AG08395 (cell line): ENCODE measurements at places on chromosomes 7 and 10.

DNA sequence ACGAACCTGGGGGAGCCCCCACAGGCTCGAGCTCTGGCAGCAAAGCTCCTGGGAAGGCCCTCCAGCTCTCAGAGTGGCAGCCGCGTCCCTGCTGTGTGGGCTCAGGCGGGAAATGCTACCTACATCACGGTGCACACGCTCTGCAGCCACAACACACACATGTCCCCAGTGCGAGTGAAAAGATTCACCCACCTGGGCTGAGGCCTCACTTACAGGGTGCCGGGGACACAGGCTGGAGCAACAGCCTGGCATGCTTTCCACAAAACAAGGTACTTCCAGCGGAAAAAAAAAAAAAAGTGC is 410.4 kb upstream of the FOXK1 start:
- DNase-seq, result no peak

DNA sequence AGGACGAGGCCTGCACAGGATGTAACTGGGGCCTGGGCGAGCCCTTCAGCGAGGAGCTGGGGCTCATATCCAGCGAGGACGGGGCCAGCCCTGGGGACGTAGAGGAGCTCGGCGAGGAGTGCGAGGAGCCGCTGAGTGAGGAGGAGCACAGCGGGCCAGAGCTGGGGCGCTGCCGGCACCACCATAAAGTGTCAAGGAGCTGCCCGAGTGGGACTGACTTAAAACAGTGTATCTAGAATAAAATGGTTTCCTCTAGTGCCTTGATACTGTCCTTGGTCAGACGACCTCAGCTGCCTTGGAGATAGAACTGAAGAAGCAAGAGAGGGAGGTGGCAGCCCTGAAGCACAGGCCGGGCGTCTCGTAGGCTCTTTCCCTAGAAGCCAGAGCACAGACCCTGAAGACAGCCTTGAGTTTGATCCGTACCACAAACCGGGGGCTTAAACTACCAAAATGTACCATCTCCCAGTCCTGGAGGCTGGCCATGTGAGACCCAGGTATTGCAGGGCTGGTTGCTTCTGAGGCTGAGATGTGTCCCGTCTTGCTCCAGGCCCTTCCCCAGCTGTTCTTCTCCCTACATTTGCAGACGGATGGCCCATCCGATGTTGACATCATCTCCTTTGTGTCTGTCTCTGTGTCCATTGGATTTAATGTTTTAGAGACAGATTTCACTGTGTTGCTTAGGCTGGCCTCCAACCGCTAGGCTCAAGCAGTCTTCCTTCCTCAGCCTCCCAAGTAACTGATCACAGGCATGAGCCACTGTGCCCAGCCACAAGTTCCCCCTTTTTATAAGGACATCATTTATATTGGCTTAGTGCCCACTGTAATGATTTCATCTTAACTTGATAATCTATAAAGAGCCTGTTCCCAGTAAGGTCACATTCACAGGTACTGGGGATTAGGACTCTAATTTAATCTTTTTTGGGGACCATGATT is 35.8 kb downstream of the DNAJB6 start:
- DNase-seq, result no peak

- DNase-seq, result no peak
Observed at GRCh38 chr7:6266699-6267098, 5.7 kb downstream of the CYTH3 start.

DNA sequence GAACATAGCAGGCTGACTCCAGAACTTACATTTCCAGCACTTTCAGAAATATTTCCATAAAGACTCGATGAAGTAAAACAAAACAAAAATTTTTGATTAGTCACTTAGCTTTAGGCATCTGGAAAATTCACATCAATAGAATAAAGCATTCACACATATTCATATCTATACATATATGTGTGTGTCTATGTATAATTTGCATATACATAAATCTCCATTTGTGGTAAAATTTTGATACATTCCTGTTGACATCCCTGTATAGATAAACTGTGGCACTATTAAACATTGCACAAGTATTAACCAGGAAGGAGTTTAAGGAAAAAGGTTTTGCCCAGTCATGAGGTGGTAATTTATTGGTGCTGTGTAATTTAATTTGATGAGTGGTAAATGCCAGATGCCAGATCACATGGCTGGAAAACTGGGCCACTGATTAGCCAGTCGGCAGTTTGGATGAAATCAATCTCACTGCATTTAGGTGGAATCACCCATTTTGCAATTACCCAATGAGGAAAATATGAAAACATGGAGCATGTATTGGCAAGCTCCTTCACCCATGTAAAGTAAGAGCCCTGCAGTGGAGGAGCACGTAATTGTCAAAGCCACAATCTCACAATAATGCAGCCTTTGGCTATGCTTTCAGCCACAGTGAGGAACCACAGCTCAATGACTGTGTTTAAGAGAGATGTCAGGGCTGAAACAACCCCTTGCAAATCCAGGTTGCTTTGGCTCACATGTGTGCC is 294.6 kb downstream of the RNLS start:
- DNase-seq, result no peak

DNA sequence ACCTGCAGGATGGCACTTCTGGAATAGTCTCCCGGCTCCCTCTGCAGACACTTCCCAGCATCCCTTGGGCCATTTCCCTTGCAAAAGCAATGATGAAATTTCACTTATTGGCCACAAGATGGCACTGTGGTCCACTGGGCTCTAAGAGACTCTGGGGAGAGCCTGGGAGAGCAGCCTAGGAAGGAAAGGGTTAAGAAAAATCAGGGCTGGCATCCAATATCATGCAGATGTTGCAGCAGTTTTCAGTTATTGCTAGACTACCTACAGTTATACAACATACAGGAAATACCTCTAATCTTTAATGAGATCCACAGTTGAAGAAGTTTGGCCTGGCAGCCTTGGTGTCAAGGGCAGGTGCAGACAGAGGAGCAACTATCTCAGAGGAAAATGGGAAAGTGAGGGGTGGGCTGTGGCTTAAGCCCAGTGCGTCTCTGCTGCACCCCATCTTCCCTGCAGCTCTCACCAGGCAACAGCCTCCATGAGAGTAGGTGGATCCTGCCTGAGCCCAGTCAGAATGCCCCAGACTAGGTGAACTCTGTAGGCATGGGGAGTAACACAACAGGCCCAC is 100.2 kb upstream of the PRSS58 start:
- peak; percentile 58 for DNase-seq

GRCh38 chr7:50282813-50283605 is 21.5 kb upstream of the IKZF1 start:
- DNase-seq, result no peak

- no peak for DNase-seq
Observed at GRCh38 chr7:27161214-27161720, 4.1 kb downstream of the HOXA9 start.

- DNase-seq, result peak; percentile 74
Observed at GRCh38 chr7:5625938-5626337, 155.5 kb downstream of the RNF216 start.

- DNase-seq, result peak; percentile 86
Observed at GRCh38 chr10:30637881-30638467, 8.4 kb upstream of the LYZL2 start.

- no peak for DNase-seq
Observed at GRCh38 chr10:98163941-98164340, 29.5 kb downstream of the R3HCC1L start.

DNA sequence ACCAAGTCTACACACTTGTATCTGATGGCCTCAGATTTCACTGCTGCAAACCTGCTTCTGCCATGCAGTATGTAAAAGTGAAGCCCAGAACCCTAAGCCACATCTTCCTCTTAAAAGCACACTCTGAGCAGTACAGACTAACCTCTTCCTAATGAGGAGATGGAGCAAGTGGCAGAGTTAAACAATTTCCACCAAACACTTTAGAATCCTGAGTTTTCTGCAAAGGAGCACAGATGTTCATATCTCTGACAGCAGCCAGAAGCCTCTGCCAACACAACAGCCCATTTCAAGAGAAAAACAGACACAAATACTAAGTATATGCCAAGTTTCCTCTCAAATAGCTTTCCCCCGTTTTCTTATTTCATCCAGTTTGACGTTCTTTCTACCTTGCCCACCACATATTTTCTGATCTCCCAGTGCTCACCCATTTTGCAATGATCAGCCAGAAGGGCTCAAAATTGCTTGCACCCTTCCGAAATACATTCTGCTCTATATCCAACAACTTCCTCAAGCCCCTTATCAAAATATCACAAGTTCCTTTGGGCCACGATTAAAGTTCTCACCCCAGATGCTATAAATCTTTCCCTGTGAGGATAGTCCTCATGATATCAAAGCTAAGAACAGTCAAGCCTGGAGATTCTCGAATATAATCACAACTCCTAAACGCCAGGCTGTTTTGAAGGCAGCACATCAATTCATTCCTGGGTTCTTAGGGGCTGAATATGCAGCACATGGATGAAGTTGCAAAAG is 27.5 kb downstream of the ELMO1 start:
- DNase-seq, result no peak

DNA sequence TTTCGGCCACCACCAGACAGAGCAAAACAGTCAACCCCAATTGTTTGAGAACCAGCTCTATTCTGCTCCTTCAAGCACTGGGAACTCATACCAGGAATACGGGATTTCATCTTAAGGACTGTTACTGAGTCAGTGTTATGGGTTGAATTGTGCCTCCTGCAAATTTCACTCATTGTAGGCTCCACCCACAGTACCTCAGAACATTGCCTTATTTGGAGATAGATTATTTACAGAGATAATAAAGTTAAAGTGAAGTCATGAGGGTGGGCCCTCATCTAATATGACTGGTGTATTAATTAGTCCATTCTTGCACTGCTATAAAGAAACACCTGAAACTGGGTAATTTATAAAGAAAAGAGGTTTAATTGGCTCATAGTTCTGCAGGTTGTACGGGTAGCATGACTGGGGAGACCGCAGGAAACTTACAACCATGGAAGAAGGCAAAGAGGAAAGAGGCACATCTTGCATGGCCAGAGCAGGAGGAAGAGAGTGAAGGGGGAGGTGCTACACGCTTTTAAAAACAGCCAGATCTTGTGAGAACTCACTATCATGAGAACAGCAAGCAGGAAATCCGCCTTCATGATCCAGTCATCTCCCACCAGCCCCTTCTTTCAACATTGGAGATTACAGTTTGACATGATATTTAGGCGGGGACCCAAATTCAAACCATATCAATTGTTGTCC is 14.3 kb upstream of the ZNF248 start:
- DNase-seq, result no peak

DNA sequence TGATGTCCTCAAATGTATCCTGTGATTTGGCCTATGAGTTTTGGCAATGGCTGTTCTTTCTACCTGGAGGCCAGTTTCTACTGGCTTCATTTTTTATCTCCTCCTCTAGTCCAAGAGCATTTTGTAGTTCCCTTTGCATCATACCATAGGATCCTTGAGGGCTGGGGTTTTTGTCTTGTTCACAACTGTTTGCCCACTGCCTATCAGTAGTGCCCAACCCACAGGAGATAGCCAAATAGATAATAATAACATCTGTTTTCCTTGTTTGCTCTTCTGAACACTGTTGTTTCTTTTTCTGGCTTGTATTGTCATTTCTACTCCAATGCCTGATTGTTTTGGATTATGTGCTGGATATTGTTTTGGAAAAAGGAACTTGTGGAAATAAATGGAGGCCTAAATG is 3.4 kb downstream of the CDK1 start:
- no peak for DNase-seq

- DNase-seq, result no peak
Observed at GRCh38 chr7:138970952-138971351, 10.2 kb downstream of the KIAA1549 start.

- no peak for DNase-seq
Observed at GRCh38 chr10:17249820-17250219, 21.8 kb downstream of the VIM start.

GRCh38 chr10:106043863-106044262 is 1120.6 kb downstream of the SORCS1 start:
- DNase-seq, result peak; percentile 9

DNA sequence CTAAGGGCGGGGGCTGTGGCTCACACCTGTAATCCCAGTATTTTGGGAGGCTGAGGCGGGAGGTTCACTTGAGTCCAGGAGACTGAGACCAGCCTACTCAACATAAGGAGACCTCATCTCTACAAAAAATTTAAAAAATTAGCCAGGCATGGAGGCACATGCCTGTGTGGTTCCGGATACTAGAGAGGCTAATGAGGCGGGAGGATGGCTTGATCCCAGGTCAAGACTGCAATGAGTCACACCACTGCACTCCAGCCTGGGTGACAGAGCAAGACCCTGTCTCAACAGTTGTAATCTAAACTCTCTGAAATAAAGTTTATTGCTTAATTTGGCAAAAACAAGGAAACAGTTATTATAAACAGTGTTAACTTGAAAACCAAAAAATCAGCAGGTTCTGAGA is 123.3 kb downstream of the USP6NL start:
- no peak for DNase-seq

DNA sequence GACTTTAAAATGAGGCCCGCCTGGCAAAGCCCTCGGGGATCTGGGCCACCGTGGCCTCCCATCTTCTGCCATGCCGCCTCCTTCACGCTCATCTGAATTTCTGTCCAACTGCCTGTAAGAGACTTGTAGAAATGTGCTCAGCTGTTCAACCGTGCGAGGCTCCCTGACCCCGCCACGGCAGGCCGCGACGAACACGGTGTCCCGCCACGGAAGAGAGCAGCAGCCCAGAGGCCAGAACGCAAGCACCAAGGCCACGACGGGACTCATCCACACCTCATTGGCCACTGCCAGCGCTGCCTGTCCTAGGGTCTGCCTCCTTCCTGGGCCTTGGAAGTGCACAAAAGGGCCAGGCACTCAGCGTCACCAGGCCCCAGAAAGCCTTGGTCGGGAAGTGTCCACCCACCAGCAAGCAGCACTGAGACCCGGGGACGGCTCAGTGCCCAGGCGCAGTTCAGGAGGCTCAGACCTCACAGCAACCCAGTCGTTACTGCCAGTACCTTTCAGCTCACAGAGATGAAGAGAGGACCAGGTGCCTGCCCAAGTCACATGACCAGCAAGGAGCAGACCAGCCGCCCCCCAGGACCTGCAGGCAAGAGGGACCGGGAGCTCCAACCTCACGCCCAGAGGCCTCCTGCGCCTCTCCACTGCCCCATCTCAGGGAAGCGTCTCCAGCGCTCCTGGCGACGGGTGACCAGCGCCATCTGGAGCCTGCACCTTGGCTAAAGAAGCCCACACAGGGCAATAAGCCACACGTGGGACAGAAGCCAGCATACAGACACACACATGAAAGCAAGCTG is 85.9 kb downstream of the MAD1L1 start:
- DNase-seq, result no peak

GRCh38 chr7:16646472-16647072 is 591 bp downstream of the BZW2 start:
- DNase-seq, result no peak
